ENCODE measurements at places on chromosomes 12 and 14. TPM values are rescaled to one million over a fixed set of nuclear protein-coding genes. Genes with fewer than 3 reads are reported as not detected.

P2RX7 gene
- total RNA-seq, result 0.42 TPM

KRT74 gene
- total RNA-seq, result not detected

TEAD4 gene
- total RNA-seq, result 39.8 TPM

CLEC6A gene
- not detected for total RNA-seq

GLIPR1L1 gene
- total RNA-seq, result not detected

SLC25A29 gene
- 49.3 TPM for total RNA-seq

FAM222A gene
- total RNA-seq, result 5.5 TPM

RNASE9 gene
- total RNA-seq, result not detected

MBD6 gene
- 140 TPM for total RNA-seq

HOXC6 gene
- 20.8 TPM for total RNA-seq

KRT3 gene
- not detected for total RNA-seq

PROX2 gene
- not detected for total RNA-seq

CBLN3 gene
- 0.80 TPM for total RNA-seq

VEZT gene
- total RNA-seq, result 107 TPM

KSR2 gene
- 0.02 TPM for total RNA-seq

LUM gene
- total RNA-seq, result 0.42 TPM

TAMALIN gene
- total RNA-seq, result 4.8 TPM

ZNF641 gene
- total RNA-seq, result 9.9 TPM

CCDC177 gene
- total RNA-seq, result 0.09 TPM

NKX2-1 gene
- total RNA-seq, result not detected

PTPRO gene
- total RNA-seq, result 2.8 TPM

AQP6 gene
- not detected for total RNA-seq

MANSC4 gene
- not detected for total RNA-seq

ANKRD33 gene
- not detected for total RNA-seq

DAO gene
- not detected for total RNA-seq

RPGRIP1 gene
- 0.86 TPM for total RNA-seq

ALX1 gene
- 11.0 TPM for total RNA-seq

FGFR1OP2 gene
- total RNA-seq, result 40.3 TPM

SDSL gene
- 0.37 TPM for total RNA-seq

AMDHD1 gene
- 1.1 TPM for total RNA-seq

CEP290 gene
- total RNA-seq, result 27.3 TPM

TAS2R31 gene
- 5.2 TPM for total RNA-seq

HOXC9 gene
- total RNA-seq, result 22.3 TPM

MMP19 gene
- total RNA-seq, result 2.3 TPM

CRIP2 gene
- total RNA-seq, result 154 TPM

PLEK2 gene
- 3.7 TPM for total RNA-seq

PTGDR gene
- not detected for total RNA-seq

NANOG gene
- not detected for total RNA-seq

Measured in A673 (cell line).